ENCODE measurements at places on chromosomes 5 and 9.

GRCh38 chr9:84708400-84708799 lies 38.9 kb downstream of the NTRK2 start:
- H3K27me3 ChIP-seq = no peaks in the 10 kb centered on the region
- no peak overlapping the region for H3K27ac ChIP-seq
- no peak for DNase-seq

DNA sequence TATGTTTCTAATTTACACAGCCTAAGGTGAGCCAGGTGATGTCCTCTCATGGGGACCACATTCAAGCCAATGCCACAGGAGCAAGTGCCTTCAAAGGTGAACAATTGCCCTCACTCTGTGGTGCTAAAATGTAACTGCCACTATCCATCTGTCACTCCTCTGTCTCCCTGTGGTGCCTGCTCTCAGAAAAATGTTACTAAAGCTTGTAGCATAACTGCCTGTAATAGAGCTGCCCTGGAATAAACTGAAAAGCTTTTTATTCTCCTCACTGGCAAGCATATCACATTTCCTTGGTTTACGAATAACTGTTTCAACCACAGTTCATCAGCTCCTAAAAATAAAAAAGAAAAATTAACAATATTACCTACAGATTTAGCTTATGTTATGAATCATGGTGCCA lies 142.4 kb downstream of the ST8SIA4 start:
- no peaks in the 10 kb centered on the region for H3K4me1 ChIP-seq
- H3K4me3 ChIP-seq = no peak overlapping the region
- no peaks in the 10 kb centered on the region for H3K36me3 ChIP-seq
- H3K27ac ChIP-seq = no peak overlapping the region
- peaks cover 7% of the 10 kb centered on the region for H3K27me3 ChIP-seq

DNA sequence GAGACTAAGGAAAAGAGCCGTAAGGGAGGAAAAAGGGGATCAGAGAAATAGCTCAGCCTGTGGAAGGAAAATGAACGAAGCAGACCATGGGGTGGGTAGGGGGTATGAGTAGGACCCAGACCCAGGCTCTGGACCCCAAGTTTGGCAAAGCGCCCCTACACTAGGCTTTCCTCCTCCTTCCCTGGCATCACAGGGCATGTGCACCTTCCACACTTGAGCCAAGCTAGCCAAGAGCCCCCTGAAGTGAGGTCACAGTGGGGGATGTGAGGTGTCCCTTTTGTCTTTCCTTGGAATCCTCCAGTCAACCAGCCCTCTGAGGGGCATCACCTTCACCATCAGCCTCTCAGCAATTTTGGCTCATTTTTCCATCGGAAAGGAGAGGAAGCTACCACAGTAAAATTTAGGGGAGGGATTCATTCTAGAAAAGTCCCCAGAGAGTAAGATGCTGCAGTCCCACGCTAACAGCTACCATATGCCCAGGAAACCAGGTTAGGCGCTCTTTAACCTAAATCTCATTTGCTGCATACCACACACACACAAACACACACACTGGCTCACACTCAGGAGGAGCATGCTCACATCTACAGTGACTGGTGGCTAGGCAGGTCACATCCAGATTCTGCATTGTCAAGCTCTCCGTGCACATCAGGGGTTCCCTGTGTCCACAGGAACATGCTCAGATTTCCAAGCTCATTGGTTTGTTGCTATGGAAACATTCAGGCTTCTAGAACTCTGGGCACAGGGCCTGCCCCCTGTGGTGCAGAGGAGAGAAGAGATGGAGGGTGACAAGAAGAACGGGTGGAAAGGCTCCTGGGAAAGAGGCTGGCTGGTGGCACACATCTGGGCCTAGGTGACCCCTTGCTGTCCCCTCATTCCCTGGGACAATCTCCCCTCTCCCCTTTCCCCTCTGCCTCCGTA lies 9.9 kb downstream of the REEP2 start:
- no peak overlapping the region for H3K27ac ChIP-seq
- H3K27me3 ChIP-seq = no peaks in the 10 kb centered on the region
- DNase-seq = no peak
- no peak overlapping the region for H3K4me3 ChIP-seq
- H3K4me1 ChIP-seq = peaks cover 7% of the 10 kb centered on the region
- no peaks in the 10 kb centered on the region for H3K36me3 ChIP-seq

GRCh38 chr5:76715736-76716455 lies at the start of gene F2R:
Gene F2R (plus strand): TSS chr5:76716126. CDS start chr5:76716308, 182 bp downstream.
- peak within 1 kb of the TSS; percentile 90 for H3K4me3 ChIP-seq
- H3K27me3 ChIP-seq = peaks cover 51% of the 10 kb centered on the region
- DNase-seq = peak; percentile 54
- H3K27ac ChIP-seq = peak within 1 kb of the TSS; percentile 73
- peaks cover 30% of the 10 kb centered on the region for H3K4me1 ChIP-seq

DNA sequence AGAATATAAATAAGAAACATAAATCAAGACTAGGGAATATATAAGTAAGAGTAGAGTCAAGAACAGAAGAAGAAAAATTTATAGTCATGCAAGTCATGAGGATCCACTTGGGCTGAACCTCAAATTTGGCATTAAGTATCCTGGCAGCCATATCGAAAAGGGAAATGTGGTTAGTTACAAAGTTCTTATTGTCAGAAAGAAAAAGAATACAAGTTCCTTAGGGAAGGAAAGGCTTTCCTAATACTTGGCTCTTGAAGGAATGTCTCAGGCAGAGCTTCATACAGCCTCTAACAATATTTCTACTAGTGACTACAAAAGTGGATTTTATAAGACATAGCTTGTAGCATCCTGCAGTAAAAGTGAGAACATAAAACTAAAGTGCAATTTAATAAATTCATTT lies 45.4 kb downstream of the TMEM252 start:
- no peak overlapping the region for H3K27ac ChIP-seq
- H3K4me3 ChIP-seq = no peak overlapping the region
- peaks cover 18% of the 10 kb centered on the region for H3K27me3 ChIP-seq
- H3K4me1 ChIP-seq = no peaks in the 10 kb centered on the region
- no peaks in the 10 kb centered on the region for H3K36me3 ChIP-seq

- peak overlapping the region; percentile 17 for H3K27ac ChIP-seq
- no peaks in the 10 kb centered on the region for H3K27me3 ChIP-seq
- H3K36me3 ChIP-seq = no peaks in the 10 kb centered on the region
- H3K4me3 ChIP-seq = no peak overlapping the region
These were observed 707.1 kb downstream of the PTPRD start for GRCh38 chr9:9905736-9906135.

DNA sequence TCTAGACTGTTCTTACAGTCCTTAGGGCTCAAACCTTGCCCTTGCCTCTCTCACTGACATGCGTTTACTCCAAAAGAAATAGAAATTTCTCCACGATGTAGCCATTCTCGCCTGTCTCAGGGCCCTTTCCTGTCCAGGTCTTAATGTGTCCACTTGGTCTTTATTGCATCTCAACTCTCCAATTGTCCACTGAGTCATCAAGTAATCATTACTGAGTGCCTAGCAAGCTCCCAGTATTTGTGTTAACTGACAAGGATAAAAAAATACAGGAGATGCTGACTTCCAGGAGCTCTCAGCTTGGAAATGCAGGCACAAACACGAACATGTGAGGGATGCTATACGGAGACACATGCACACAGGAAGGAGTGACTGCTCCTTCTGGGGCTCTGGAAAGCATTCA lies 147.3 kb downstream of the ARSB start:
- DNase-seq = no peak
- H3K36me3 ChIP-seq = peaks cover 1% of the 10 kb centered on the region
- H3K27me3 ChIP-seq = no peaks in the 10 kb centered on the region

DNA sequence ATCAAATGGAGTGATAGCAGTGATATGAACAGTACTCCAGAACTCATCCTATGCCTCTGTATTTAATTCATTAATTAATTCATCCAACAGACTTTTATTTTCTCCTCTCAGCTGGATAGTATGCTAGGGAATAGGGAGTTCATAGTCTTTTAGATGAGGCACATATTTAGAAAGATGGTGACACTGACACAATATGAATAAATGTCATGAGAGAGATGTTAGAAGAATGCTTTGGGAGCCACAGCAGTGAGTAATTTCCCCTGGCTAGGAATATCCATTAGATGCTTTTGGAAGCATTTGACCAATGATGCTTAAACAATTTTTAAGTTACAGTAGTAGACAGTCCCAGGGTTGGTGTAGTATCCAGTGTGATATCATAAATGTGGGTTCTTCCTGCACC lies 428.7 kb upstream of the SGCD start:
- H3K4me3 ChIP-seq = no peak overlapping the region
- H3K36me3 ChIP-seq = no peaks in the 10 kb centered on the region
- DNase-seq = no peak
- no peak overlapping the region for H3K27ac ChIP-seq
- peaks cover 9% of the 10 kb centered on the region for H3K27me3 ChIP-seq

DNA sequence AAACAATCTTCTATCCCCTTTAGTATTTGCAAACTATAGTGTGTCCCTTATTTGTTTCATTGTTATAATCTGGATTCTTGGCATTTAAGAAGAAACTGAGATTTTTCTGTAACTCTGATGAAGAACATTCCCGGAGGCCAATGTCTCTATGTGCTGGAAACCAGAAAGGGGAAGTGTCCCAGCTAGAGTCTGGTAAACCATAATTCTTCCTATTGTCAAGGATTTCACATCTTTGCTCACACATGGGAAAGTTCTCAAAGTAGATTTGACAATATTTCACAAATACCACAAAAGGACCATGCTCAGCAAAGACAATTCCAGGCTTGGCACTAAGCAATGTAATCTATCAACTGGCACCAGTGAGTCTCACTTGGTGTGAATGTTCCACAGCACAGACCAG lies 146.8 kb downstream of the MUSK start:
- no peaks in the 10 kb centered on the region for H3K4me1 ChIP-seq
- H3K36me3 ChIP-seq = no peaks in the 10 kb centered on the region
- no peak for DNase-seq
- H3K27ac ChIP-seq = no peak overlapping the region
- no peak overlapping the region for H3K4me3 ChIP-seq
- no peaks in the 10 kb centered on the region for H3K27me3 ChIP-seq

DNA sequence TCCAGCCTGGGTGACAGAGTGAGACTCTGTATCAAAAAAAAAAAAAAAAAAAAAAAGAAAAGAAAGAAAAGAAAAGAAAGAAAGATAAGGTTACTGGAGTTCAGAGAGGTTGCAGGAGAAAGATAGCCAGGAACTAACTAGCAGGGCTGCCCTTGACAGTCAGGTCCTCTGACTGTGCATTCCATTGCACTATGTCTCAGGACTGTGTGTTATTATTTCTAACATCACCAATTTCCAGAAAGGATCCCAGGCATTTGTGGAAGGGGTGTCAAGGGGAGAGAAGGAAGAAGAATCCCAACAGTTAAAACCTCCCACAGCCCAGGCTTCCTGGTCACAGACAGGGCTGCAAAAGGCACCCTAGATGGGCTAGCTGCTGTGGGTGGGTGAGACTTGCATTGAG lies 25.1 kb downstream of the KLF4 start:
- DNase-seq = no peak
- peaks cover 42% of the 10 kb centered on the region for H3K27me3 ChIP-seq
- peaks cover 5% of the 10 kb centered on the region for H3K4me1 ChIP-seq
- H3K4me3 ChIP-seq = peak overlapping the region; percentile 27
- no peaks in the 10 kb centered on the region for H3K36me3 ChIP-seq

GRCh38 chr5:36696059-36696673 lies 89.8 kb downstream of the SLC1A3 start:
- H3K4me3 ChIP-seq = no peak overlapping the region
- no peaks in the 10 kb centered on the region for H3K36me3 ChIP-seq
- H3K27ac ChIP-seq = no peak overlapping the region
- DNase-seq = peak; percentile 34
- H3K4me1 ChIP-seq = no peaks in the 10 kb centered on the region
- H3K27me3 ChIP-seq = peaks cover 18% of the 10 kb centered on the region

DNA sequence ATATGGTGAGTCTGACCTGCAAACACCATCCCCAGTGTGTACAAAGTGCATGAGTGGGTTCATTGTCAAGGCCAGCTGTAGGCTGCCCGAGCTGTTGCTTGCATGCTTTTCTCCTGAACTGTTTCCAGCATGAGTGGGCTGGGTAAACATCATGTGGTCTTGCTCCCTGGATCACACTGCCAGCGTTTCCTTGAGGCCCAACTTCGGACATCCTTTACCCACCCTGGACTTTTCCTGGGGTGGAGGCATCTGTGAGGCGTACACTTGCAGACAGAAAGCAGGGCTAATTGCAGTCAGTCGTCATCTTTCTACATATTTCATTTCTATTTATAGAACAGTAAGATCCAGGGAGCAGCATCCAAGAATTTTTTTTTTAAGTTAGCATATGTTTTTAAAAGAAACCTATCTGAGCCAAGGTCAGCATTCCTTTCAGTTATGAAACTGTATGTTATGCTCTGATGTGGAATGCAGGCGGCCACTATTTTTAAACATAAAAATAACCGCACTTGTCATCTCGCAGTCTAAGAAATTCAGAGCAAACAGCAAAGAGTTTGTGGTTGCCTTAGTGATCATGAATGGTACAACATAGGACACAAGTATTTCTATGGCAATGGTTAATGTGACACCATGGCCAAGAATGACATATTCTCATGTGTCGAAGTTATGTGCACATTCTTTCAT lies 106.5 kb upstream of the DMRT1 start:
- no peaks in the 10 kb centered on the region for H3K27me3 ChIP-seq
- no peak overlapping the region for H3K27ac ChIP-seq
- DNase-seq = no peak
- no peaks in the 10 kb centered on the region for H3K36me3 ChIP-seq

GRCh38 chr9:9847750-9848149 lies 765.1 kb downstream of the PTPRD start:
- peaks cover 5% of the 10 kb centered on the region for H3K4me1 ChIP-seq
- no peak overlapping the region for H3K4me3 ChIP-seq
- H3K36me3 ChIP-seq = no peaks in the 10 kb centered on the region
- no peaks in the 10 kb centered on the region for H3K27me3 ChIP-seq
- no peak overlapping the region for H3K27ac ChIP-seq
- no peak for DNase-seq

DNA sequence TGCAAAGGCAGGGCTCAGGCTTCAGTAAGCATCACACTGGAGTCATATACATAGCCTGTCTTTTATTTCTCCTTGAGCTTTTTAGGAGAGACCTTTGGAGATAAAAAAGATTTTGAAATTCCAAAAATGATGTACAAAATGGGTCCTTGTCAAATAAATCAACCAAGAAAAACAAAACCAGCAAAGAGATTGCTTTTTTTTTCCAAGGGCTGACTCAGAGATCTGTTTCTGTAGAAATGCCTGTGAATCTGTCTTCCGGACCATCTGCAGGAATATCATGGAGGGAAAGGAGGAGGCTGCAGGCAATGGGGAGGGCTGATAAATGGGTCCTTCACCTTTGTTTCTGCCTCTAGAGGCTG lies 77.4 kb downstream of the SLIT3 start:
- H3K4me1 ChIP-seq = no peaks in the 10 kb centered on the region
- DNase-seq = no peak
- H3K27ac ChIP-seq = no peak overlapping the region
- no peaks in the 10 kb centered on the region for H3K27me3 ChIP-seq

- no peaks in the 10 kb centered on the region for H3K36me3 ChIP-seq
- H3K27me3 ChIP-seq = no peaks in the 10 kb centered on the region
- H3K4me3 ChIP-seq = no peak overlapping the region
- no peaks in the 10 kb centered on the region for H3K4me1 ChIP-seq
- no peak overlapping the region for H3K27ac ChIP-seq
These were observed 394.4 kb upstream of the ZNF608 start for GRCh38 chr5:125140855-125141254.

GRCh38 chr5:165495829-165496380 lies 1990.5 kb downstream of the MAT2B start:
- no peaks in the 10 kb centered on the region for H3K27me3 ChIP-seq
- H3K4me3 ChIP-seq = no peak overlapping the region
- H3K4me1 ChIP-seq = no peaks in the 10 kb centered on the region
- no peaks in the 10 kb centered on the region for H3K36me3 ChIP-seq
- DNase-seq = no peak

GRCh38 chr5:141349917-141350619 lies at the start of gene PCDHGB1:
Gene PCDHGB1 (plus strand): TSS chr5:141350099. CDS start chr5:141350261, 162 bp downstream.
- H3K27ac ChIP-seq = peak within 1 kb of the TSS; percentile 50
- H3K27me3 ChIP-seq = peaks cover 74% of the 10 kb centered on the region
- peak within 1 kb of the TSS; percentile 75 for H3K4me3 ChIP-seq
- DNase-seq = peak; percentile 38
- peaks cover 6% of the 10 kb centered on the region for H3K4me1 ChIP-seq

Measured in activated T-cell treated with anti-CD3 and anti-CD28 coated beads, Interleukin-2, amount 50 U/mL, for 72 hours (primary cell).